Effector CD8-positive, alpha-beta T cell (primary cell): ENCODE measurements at places on chromosomes 11 and 22.

DNA sequence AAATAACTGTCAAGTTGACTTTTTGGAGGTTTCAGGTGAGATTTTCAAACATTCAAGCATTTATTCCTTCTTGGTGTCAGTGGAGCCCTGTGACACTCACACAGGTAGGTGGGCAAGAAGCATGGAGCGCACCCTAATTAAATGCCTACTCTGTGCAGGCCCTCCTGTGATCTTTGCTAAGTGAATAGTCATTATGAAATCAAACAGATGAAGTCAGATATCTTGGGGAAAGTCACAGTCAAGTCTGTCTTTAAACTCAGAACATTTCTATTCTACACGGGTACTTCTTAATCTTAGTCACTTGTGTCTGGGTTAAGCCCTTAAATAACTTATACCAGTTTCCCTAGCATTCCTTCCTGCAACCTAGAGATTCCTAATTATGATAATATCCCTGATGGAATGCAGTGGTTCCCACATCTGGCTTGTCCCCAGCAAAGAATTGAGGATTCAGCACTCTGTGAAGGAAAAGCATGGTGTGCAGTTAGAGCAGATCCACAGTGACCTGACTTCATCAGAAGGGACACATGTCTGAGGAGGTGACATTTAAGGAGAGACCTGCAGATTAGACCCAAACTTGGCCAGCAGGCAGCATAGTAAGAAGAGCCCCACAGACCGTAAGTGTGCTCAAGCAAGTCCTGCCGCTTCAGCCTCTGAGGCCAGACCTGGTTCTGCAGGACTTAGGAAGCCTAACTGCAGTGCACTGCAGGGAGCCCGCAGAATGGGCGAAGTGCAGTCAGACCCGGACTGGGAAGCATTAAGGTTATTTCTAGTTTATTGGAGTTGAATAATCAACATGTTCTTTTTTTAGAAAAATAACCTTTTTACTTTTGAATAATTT is 85.3 kb upstream of the GAL start:
- no peak for DNase-seq

DNA sequence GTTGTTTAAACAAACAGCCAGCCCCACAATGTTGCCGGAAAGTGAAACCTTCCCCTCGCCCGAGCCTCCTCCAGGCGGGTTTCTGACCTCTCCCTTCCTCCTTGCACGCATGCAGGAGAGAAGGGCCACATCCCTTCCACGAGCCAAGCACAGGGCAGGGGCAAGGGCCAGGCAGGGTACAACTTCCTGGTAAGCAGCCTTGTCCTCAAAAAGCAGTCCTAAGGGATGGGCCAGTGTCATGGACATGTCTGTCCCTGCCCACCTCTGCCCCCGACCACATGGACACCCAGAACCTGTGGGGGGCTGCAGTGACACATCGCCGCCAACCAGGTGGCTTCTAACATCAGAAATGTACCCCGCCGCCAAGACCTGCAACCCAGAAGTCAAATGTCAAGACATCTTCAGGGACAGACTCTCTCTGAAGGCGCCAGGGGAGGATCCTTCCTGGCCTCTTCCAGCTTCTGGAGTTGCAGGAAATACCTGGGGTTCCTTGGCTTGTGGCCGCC is 145.3 kb downstream of the CRYBB2 start:
- no peak for DNase-seq

DNA sequence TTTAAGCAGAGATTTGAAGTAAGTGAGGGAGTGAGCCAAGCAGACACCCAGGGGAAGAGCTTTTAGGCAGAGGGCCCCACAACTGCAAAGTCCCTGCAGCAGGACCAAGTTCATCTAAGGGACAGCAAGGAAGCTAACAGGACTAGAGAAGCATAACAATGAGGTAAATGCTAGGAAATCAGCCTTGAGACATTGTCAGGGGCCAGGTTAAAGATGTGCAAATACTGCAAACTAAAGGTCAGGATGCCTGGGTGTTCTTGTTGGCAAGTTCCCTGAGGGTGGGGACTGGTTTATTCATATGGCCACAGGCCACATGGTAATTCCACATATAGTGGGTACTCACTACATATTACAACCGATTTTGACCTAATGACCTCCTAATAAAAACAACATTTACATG is 399.2 kb upstream of the NARS2 start:
- no peak for DNase-seq

DNA sequence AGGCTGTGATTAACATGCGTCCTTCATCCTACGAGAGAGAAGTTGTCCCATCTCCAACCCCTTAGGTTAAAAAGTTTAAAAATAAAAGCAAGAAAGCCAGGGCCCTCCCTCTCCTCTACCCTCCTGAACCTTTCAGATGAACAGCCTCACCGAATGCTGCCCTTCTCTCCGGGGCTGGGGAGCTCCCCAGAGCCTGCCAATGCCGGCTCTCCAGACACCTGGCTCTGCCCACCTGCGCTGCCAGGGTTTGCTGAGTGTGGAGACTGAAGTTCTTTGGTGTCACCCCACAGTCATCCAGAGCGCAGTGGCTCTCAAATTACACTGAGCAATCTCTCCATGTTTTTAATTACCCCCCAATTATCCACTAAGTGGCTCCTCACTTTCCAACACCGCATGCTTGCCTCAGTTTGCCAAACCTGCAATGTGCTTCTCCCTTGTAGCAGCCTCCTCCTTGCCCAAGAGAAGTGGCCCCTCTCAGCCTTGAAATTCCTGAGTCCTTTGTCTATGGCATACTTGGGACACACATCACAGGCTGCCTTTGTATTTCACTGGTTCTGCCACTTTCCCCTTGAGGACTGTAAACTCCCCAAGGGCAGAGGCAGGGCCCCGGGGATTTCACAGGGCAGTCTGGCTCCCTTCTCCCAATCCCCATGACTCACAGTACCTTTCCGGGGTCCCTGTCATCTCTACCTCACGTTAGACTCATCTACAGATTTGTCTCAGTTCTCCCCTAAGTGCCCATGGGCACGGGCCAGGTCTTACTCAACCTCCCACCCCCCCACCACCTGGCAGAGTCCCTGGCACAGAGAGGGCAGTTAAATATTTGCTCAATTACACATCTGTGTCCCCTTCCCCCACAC is 2.0 kb downstream of the MYH9 start:
- DNase-seq, result peak; percentile 60

DNA sequence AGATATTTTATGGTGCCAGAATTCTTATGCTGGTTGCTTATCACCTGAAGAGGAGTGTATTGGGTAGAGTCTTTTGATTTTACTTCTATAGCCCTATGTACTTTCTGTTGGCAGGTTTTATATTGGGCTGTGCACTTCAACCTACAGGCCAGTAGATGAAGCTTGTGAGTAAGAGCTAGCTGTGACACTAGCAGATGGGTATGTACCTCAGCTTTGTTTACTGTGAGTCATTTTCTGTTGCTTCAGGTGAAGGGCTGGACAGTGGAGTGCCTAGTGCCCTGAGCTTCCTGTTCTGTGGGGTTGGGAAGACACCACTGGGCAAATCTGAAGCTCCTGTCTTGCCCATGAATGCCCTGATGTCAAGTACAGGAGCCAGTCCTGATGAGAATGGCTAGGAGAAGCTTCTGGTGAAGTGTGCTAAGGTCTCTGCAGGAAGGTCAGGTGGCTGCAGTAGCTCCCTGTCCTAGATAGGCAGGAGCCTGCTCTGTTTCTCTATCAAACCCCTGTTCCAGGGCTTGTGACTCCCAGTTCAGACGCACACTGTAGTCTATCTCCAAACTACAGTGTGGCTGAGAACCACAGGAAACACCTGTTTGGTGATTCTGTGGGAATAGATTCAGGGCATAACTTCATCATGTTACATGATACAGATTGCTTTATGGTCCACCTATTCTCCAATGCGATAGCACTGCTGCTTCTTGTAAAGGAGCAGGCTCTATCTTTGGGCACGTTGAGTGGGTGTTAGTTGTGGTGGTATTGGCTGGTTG is 755.7 kb downstream of the KCNA4 start:
- DNase-seq, result no peak

GRCh38 chr11:96967616-96968015 is 577.8 kb downstream of the JRKL start:
- DNase-seq, result no peak

DNA sequence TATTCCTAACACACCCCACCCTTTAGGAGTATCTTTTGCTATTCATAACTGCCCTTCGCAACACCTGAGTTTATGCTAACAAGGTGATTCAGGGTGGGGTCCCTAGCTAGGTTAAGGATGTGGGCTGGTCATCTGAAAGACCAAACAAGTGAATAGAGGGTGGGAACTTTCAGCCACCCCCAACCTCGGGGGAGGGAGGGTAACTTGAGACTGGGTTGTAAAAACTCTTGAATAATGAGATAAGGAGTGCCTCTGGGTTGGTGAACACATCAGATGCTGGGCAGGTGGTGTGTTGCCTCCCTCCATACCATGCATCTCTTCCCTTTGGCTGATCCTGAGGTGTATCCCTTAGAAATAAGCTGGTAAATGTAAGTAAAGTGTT is 111.5 kb downstream of the SWAP70 start:
- no peak for DNase-seq

DNA sequence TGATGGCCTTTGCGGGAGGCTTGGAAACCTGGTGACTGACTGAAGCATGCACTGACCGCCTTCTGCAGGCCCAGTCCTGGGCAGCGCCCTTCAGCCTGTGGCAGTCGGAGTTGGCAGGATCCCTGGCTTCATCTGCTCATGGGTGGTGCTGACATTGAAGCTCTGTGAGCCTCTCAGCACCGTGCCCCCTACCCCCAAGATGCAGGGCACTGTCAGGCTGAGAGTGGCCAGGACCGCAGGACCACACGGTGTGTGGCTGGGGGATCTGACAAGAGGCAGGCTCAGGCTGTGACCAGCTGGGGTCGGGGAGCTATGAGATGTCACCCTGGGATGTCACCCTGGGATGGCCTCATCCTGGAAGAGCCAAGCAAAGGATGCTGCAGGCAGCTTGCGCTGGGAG is 32.7 kb downstream of the TBC1D22A start:
- no peak for DNase-seq

GRCh38 chr11:129840236-129840635 is 24.6 kb downstream of the TMEM45B start:
- DNase-seq, result no peak

GRCh38 chr11:117381481-117382387 is 54.1 kb downstream of the CEP164 start:
- no peak for DNase-seq

DNA sequence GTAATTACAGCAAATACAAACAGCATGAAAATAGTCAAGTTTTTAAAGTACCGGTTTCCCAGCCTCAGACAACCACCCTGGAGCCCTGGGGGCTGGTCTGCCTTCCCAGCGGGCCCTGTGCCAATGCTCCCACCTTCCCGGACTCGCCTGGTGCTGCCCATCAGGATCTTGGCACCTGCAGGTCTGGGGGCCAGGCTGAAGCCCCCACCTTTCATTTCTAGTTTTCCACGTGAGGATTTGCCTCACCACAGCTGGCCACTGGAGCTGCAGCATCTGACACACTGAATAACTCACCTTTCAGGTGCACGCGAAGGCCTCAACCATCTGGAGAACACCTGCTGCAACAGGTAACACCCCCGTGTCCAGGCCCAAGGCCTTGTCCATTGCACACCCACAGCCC is 108.7 kb upstream of the THY1 start:
- DNase-seq, result no peak

DNA sequence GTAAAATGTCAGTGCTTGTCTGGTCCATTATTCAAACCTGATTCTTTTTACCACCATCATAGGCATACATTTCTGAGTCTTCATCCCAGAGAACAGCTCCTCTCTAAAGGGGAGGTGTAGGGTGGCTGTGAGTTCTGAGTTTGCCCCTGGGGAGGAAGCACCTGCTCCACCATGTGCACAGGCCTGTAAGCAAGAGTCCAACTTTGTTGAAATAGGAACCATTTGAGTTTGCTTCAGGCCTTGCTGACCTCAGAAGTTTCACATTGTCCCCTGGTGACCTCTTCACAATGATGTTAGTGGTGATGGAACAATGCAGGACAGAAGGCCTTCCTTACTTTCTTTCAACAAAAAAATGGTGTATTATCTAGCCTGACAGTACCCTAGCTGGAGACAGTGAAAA is 54.6 kb upstream of the TOP3B start:
- DNase-seq, result no peak

- DNase-seq, result no peak
Observed at GRCh38 chr11:95256321-95256779, 25.3 kb upstream of the SESN3 start.

DNA sequence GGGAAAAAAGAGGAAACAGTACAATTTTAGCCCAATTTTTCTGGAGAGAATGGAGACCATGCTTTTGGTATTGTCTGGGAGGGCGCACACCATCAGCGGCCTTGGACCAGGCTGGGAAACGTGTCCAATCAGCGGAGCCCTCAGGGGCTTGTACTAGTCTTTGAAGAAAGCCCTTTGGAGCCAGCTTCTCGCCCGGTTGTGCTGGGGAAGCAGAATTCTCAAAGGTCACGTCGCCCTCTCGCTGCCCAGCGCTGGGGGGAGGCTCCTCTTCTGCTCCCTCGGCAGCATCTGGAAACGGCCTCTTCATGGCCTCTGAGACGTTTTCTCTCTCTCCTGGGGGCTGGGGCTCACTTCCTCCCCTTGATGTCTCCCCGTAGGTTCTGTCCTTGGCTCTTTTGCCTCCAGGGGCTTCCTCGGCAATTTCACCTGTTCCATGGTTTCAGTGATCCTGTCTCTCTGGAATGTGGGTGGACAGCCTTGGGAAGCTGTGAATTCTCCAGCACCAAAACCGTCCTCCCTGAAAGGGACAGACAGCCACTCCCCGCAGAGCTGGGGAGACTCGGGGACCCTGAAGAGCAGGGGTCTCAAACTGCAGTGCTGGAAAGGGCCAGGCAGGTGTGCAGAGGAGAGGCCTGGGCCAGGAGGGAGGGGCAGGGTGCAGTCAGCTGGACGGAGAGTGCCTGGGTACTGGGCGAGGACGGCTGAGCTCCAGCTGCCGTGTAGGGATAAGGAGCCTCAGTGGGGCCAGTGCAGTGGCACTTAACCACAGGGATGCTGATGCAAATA is 80.2 kb downstream of the RPS6KA4 start:
- no peak for DNase-seq

GRCh38 chr11:39144351-39145130 is 2314.9 kb downstream of the LRRC4C start:
- DNase-seq, result no peak

DNA sequence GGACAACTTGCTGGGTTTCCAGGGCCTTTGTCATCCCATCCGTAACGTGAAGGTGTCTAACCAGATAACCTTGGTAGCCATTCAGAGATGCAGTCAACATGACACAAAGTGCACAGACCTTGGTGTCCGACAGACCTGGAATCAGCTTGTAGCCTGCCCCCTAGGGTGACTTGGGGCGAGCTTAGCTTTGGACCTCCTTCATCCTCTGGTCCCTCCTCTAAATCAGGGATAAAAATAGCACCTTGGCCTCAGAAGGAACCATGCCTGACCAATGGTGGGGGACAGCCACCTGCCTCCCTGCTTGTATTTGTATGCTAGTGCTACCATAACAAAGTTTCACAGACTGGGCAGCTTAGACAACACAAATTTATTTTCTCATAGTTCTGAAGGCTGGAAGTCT is 3.7 kb downstream of the SNRPD3 start:
- DNase-seq, result no peak
